ENCODE measurements at places on chromosomes 16 and 17.

- DNase-seq: no peak
Measured at GRCh38 chr17:55386796-55387332, 34.8 kb downstream of the MMD start.

- DNase-seq: peak; percentile 30
Measured at GRCh38 chr17:29930409-29931010, 482 bp upstream of the SSH2 start.

DNA sequence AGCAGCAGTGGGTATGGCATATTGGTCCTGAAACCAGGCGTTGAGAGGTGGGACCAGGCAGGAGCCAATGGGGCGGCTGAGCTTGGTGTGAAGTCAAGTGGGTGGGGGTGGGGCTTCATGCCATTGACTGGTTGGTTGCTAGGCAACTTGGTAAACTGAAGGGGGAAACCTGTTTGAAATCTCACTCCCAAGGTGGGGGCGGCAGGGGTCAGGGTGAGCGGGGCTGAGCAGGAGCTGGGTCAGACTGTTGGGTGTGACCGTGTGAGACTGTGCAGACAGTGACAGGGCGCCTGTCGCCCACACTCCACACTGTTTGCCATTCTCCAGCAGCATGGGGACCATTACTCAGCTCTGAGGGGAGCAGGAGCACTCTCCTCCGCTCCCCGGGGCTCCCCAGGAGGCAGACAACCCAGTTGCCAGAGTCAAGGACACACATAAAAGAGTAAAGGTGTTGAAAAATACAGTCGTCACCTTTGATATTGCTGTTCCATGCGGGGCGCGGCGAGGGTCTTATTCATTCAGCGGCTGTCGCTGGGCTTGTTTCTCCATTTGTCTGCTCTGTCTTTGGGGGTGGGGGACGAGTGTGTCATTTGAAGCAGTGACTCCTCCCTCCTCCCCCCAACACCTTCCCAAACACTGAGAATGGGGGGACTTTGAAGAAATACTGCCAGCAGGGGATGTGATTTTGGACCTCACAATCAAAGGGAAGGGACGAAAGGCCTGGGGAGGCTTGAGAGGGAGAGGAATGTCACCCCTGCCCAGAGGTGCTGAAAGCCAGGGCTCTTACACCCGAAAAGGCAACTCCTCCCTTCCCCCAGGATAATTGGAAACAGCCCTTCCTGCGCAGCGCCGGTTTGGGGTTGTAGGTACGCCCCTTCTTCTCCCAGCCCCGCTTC lies 1.2 kb upstream of the EFNB3 start:
- DNase-seq: peak; percentile 64

- no peak for DNase-seq
Measured at GRCh38 chr16:75197522-75198134, 9.3 kb downstream of the CTRB2 start.

DNA sequence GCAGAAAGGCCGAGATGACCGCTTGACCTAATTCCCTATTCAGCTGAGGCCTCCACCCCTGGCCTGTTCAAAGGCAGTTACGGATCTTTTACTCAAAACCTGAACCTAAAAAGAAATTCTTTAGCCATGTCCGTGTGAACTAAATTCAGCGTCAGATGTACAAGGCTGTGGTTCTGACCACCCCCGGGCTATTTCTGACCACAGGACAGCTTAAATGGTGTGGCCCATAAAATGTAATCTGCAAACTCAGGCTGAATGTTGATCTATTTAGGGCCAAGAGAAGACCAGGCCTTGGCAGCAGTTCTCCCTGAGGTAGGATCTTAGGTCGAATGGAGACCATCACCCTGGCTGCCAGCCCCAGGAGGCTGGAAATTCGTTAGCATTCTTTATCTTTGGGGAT lies 485.5 kb downstream of the WWOX start:
- DNase-seq: no peak

DNA sequence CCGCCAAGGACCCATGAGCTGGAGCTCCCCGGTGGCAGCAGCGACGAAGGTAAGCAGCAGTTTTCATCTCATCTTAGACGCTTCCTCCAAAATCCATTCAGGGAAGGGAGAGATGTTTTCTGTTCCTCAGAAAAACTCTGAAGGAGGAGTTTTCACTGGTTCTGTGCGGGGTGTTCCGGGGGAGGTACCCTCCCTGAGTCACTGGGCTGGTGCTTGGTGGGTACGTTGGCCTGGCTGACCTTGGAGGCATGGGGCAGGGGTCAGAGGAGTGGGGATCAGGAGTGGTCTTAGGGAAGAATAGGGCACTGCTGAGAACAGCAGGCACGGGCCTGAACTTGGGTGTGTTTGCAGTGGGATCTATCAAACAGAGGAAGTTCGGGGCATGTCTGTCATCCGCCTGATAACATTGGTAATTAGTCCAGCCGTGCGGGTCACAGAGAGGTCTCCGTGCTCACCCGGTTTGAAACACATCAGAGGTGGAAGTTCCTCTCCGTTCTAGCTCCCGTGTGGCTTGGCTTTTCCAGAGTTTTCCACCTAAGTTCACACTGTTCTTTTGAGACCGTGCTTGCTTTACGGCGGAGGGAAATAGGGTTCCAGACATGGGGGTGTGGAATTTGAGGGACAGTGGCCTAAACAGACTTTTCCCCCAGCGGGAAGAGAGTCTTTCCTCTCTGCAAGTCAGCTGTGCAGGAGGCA lies 59.6 kb upstream of the CIBAR2 start:
- DNase-seq: no peak

Data from NCI-H1930 (cell line).